ENCODE measurements at places on chromosomes 5 and 9. TPM values are rescaled to one million over a fixed set of nuclear protein-coding genes. Genes with fewer than 3 reads are reported as not detected.

DNA sequence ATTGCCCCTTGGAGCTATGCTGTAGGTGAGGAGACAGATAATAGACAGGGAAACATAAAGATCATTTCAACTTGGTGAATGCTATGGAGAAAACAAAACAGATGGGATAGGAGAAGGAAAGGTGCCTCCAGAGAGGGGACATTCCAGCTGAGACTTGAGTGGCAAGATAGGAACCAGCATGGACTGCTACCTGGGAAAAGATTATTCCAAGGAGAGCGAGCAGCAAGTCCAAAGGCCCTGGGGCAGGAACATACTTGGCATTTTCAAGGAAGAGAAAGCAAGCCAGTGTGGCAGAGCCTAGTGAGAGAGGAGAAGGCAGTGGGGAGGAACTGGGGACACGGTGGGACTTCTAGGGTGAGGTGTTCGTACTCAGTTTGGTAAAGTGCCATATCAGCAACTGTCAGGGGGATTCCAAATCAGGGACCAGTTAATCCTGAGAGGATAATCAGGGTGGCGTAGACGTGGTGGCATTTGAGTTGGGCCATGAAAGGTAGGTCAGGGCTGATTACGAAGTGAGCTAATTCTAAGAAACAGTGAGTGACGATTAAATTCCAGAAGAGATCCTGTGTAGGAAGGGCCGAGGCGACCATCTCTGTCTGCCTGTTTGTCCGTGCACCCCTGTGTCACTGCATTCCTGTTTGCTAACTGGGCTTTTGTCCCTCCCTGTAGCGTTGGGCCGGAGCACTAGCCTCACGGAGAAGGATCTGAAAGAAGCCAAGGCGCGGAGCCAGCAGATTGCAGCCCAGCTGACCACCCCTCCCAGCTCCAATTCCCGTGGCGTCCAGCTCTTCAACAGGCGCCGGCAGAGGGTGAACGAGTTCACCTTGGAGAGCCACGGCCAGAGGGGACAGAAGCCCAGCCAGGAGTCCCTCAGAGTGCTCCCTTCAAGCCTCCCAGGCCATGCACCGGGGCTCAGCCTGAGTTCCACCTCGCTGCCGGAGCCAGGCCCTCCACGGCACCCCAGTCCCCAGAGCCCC lies 7.1 kb downstream of the SYNPO start:
- DNase-seq, result no peak

Gene MCIDAS
- not detected for polyA plus RNA-seq

Gene ORM2
- not detected for polyA plus RNA-seq

- no peak for DNase-seq
Measured at GRCh38 chr9:35666549-35666948, 1.6 kb upstream of the ARHGEF39 start.

- DNase-seq, result no peak
Measured at GRCh38 chr5:180095545-180095944, 24.0 kb upstream of the RNF130 start.

GRCh38 chr9:106922026-106922425 lies 59.1 kb downstream of the ZNF462 start:
- no peak for DNase-seq

GRCh38 chr9:7147121-7148090 lies 389.6 kb downstream of the KDM4C start:
- no peak for DNase-seq

Gene PCDHGA9
- polyA plus RNA-seq, result 6.4 TPM

- DNase-seq, result no peak
Measured at GRCh38 chr9:37752642-37753488, 740 bp upstream of the TRMT10B start.

Gene INSL6
- not detected for polyA plus RNA-seq

Gene PRDM9
- polyA plus RNA-seq, result not detected

DNA sequence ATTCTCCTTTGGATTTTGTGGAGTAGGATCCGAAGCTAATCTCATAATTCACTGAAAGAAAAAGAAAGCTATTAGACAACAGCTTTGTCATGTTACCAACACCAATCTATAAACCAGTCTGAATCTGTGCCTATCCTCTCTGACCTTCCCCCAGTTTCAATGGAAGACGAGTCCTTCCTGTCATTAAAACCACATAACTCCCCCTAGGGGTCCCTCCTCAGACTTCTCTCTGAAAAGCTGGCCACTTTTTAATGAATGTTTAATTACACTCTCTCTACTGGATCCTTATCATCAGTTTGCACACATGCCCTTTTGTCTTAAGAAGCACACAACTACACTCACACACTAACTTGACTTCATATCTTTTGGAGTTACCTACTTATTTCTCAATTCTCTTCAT lies 98.0 kb upstream of the TSLP start:
- DNase-seq, result no peak

GRCh38 chr9:23321049-23321448 lies 505.0 kb downstream of the ELAVL2 start:
- DNase-seq, result no peak

- DNase-seq, result no peak
Measured at GRCh38 chr5:43036409-43036808, 3.7 kb downstream of the ANXA2R start.

GRCh38 chr9:92360083-92360482 lies 34.3 kb downstream of the CENPP start:
- no peak for DNase-seq

DNA sequence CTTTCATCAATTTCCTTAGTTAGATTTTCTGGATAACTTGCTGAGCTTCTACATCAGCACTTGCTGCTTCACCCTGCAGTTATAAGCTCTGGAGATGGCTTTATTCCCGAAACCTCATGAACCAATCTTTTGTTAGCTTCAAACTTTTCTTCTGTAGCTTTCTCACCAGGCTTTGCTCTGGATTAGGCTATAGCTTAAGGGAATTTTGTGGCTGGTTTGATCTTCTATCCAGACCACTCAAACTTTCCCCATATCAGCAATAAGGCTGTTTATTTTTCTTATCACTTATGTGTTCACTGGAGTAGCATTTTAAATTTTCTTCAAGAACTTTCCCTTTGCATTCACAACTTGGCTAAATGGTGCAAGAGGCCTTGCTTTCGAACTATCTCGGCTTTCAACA lies 1173.5 kb upstream of the NUDT12 start:
- DNase-seq, result no peak

- DNase-seq, result no peak
Measured at GRCh38 chr9:78289474-78289873, 7.5 kb upstream of the PSAT1 start.

DNA sequence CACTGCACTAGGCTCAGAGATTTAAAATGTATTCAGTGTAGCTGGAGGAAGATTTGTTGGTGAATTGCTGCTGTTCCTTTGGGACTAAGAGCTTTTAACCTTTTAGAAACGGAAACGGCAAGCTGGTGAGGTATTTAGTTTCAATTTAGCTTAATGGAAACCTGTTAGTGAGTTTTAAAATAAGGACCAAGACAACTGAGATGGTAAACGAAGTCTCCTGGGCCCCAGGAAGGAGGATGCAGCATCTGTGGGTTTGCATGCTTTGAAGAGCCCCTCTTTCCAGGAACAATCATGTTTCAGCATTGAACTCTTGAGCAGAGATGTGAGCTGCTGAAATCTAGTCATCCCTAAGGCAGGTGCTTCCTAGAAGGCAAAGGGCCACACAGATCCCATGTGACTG lies 16.5 kb downstream of the DNAI1 start:
- no peak for DNase-seq

Gene LIX1
- polyA plus RNA-seq, result not detected

DNA sequence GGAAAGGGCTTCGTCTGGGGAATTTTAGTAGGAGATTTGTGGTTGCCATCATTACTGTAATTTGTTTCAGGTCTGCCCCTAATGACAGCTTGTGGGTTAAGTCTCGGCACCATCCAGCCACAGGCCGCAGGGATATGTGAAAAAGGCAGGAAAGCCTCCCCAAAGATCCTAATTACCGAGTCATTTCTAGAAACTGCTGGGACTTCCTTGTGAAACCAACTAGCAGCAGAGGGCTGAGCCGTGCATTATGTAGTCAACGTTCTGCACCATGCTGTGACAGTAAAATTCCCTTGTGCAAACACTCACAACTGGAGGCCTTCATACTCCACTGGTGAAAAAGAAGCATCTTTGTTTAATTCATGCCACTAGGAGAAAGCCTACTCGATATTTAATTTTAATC lies 230.3 kb downstream of the MPDZ start:
- no peak for DNase-seq

DNA sequence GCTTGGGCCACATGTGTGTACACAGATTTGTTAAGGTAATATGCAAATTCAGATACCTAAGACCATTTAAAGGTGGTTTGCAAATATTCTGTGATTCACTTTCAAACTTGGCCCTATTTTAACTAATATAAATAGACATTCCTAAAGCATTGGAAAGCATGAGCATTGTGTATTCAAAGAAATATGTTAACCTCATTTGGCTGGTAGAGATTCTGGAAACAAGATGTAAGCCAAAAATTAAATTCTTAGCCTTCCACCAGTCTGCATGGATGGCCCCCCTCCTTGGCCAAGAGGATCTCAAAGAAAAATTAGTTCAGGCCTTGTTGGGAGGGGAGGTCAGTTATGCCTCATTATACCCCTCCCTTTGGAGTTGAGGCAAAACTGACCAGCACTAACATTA lies 38.7 kb upstream of the C6 start:
- DNase-seq, result peak; percentile 20

- no peak for DNase-seq
Measured at GRCh38 chr5:119288379-119289033, 67.3 kb upstream of the TNFAIP8 start.

Gene ANKRD33B
- polyA plus RNA-seq, result 4.6 TPM

DNA sequence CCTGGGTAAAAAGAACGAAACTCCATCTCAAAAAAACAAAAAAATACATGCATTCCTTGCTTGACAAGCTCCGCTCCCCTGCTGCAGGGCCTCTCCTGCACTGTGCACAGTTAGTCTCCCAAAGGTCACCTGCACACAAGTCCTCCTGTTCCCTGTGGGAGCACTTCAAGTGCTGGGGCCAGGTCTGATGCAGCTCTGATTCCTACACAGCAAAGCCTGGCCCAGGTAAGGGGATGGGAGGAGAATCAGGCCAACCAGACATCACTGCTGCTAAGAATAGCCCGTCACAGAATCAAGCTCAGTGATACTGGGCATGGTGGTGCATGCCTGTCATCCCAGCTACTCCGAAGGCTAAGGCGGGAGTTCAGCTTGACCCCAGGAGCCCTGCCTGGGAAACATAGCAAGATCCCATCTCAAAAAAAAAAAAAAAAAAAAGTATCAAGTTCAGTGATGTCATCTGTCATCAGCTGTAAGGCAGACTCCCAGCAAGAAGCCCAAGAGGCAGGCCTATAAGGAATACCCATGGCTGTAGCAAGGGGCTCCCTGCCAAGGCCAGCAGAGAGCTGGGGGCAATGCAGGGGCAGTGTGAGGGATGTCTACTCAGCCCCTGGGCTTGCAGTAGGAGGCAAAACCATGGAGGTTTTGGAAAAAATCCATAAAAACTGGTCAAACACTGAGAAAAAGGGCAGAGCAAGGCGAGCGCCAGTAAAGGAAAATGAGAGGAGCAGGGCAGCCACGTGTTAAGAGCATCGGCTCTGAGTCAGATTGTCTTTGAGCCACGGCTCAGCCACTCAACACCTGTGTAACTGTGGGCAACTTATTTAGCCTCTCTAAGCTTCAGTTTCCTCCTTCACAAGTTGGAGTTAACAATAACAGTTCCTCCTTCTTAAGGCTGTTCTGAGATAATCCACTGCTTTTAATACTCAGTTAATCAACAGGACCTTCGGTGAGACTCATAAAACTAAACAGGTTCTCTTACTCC lies 3.2 kb downstream of the TPM2 start:
- no peak for DNase-seq

Gene FOXD4L4
- polyA plus RNA-seq, result not detected

GRCh38 chr9:80873861-80874260 lies 815.5 kb downstream of the TLE1 start:
- peak; percentile 10 for DNase-seq

- DNase-seq, result no peak
Measured at GRCh38 chr9:86402591-86402990, 48.4 kb upstream of the TUT7 start.

- DNase-seq, result no peak
Measured at GRCh38 chr5:169112016-169112415, 188.9 kb downstream of the SLIT3 start.

DNA sequence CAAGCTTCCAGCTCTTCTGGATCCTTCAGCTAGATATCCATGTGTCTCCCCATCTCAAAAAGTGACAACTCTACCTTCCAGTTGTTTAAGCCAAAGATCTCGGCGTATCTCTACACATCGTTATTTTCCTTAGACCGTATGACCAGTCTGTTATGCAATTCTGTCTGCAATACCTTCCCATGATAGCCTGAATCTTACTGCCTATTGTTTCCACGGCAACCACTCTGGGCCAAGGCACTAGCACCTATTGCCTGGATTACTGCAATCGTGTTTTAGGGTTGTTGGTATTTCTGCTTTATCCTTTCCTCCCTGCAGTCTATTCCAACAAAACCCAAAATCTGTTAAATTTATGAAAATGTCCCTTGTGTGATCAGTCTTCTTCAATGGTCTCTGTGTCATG lies 448.4 kb downstream of the MTRR start:
- no peak for DNase-seq

Gene COL15A1
- polyA plus RNA-seq, result 3.2 TPM

DNA sequence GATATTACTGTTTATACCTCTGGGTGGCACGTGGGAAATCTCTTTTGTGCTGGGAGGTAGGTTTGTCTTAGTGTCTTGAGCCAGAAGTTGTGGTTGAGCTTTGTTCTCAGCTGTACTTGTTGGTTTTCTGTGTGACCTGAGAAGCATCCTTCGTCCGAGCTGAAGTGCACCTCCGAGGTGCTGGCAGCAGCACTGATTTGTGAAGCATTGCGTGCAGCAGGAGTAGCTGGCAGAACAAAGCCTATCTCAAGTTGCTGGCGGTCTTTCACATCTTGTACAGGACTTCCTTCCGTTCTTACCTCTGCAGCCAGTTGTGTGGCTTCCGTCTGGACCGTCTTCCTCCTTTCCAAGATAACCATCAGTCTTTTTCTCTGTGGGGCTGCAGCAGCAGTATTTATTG lies 4.3 kb downstream of the PRRC2B start:
- no peak for DNase-seq

DNA sequence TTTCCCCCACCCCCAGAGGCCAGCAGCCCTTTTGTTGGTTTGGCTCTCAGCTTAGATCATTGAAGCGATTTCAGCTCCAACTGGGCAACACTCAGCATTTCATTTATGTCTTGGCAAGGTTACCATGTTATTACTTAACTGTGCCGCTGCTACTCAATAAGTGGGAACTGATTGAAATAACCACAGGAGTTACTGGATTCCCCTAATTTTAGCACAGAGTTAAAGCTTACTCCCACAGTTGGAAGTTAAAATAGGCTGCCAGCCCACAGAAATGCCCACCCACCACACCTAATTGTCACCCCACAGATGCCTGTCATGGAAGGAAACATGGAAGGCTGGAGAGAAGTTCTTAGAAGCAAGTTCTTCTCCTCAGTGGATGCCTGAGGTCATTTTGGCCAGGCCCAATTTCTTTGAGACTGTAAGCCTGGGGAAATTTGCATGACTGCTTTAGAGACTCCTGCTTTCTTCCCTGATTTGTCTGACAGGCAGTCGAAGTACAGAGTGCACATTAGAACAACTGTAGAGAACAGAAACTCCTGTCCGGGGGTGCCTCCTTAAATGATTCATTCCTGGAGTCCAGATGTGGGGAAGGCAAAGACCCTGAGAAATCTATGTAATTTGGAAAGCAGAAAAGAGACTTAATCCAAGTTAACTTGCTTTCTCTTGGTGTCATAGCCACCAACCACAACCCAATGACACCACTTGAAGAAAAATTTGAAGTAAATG lies 370.0 kb downstream of the ZSWIM6 start:
- no peak for DNase-seq
